Tibial nerve (tissue), 4 donors: ENCODE measurements at places on chromosomes 5 and 9. TPM values are rescaled to one million over a fixed set of nuclear protein-coding genes. Genes with fewer than 3 reads are reported as not detected.

DNA sequence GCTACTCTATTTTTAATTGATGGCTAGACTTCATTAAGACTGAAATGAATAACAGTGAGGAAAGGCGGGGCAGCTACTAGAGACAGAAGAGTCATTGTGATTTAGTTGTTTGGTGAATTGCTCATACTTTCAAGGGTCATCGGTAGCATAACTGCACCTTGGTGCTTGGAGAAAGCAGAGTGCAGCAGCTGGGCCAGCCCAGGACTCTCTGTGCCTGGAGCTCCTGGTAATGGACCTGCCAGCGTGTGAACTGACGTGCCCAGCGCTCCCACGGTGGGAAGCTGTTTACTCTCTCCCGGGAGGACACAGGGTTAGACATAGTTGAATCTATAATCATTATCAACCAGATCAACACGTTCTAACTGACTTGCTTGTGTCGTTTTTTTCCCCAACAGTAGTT lies 42.9 kb downstream of the LURAP1L start:
- H3K27me3 ChIP-seq: no peaks in the 10 kb centered on the region
- H3K4me3 ChIP-seq: no peak overlapping the region
- H3K4me1 ChIP-seq: peaks cover 27% of the 10 kb centered on the region
- H3K27ac ChIP-seq: peak overlapping the region; percentile 66
- DNase-seq: peak; percentile 12
- no peaks in the 10 kb centered on the region for H3K36me3 ChIP-seq

DNA sequence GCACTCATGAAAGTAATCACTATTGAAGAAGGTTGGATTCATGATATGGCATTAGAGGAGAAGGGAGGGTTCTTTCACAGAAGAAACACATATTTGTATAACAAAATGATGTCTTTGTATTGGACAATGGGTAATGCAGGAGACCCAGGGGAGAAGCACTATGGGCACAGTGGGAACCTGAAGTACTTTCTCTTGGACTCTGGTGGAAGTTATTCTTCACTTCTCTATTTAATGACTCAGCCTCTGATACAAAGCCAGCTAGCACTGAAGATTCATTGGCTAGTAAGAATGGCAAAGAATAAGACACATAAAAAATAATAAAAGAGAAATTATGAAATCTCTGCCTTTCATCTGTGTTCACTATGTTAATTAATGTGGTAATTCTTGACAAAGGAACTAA lies 149.9 kb upstream of the PRR16 start:
- H3K4me1 ChIP-seq: no peaks in the 10 kb centered on the region
- no peak for DNase-seq
- no peaks in the 10 kb centered on the region for H3K27me3 ChIP-seq
- no peaks in the 10 kb centered on the region for H3K36me3 ChIP-seq
- no peak overlapping the region for H3K27ac ChIP-seq
- H3K4me3 ChIP-seq: no peak overlapping the region

DNA sequence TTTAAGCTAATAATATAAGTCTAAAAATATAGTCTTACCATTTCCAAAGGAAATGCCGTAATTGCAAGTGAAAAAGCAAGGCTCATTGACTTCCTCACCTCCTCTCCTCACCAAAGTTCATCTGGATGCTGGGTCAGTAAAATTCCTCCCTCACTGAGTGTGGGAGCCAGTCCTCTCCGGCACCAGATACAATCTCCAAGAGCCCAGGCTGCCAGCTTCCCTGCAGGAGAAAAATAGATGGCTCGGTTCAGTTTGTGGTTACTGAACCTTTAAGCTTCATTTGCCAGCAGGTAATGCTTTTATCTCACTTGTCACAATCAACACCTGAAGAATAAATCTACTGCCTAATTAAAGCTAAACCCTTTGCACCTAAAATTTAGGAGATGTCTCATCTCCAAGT lies 115.3 kb upstream of the VLDLR start:
- no peak overlapping the region for H3K4me3 ChIP-seq
- H3K4me1 ChIP-seq: no peaks in the 10 kb centered on the region
- no peaks in the 10 kb centered on the region for H3K36me3 ChIP-seq
- no peaks in the 10 kb centered on the region for H3K27me3 ChIP-seq
- DNase-seq: no peak

DNA sequence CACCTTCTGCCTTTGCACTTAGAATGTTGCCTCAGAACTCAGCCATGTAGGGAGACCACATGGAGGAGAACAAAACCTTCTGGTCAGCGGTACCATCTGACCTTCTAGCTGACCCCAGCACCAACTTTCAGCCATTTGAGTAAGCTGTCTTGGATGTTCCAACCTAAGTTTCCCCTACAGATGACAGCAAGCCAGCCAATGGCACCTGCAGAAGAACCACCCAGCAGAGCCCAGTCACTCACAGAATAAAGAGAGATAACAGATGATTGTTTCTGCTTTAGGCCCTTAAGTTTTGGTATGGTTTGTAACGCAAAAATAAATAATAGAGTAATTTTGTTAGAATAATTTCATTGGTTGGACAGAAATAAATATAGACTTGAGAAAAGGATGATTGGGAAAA lies 10.4 kb downstream of the DNAH5 start:
- no peaks in the 10 kb centered on the region for H3K4me1 ChIP-seq
- H3K27ac ChIP-seq: no peak overlapping the region
- DNase-seq: no peak
- H3K4me3 ChIP-seq: no peak overlapping the region
- no peaks in the 10 kb centered on the region for H3K36me3 ChIP-seq

DNA sequence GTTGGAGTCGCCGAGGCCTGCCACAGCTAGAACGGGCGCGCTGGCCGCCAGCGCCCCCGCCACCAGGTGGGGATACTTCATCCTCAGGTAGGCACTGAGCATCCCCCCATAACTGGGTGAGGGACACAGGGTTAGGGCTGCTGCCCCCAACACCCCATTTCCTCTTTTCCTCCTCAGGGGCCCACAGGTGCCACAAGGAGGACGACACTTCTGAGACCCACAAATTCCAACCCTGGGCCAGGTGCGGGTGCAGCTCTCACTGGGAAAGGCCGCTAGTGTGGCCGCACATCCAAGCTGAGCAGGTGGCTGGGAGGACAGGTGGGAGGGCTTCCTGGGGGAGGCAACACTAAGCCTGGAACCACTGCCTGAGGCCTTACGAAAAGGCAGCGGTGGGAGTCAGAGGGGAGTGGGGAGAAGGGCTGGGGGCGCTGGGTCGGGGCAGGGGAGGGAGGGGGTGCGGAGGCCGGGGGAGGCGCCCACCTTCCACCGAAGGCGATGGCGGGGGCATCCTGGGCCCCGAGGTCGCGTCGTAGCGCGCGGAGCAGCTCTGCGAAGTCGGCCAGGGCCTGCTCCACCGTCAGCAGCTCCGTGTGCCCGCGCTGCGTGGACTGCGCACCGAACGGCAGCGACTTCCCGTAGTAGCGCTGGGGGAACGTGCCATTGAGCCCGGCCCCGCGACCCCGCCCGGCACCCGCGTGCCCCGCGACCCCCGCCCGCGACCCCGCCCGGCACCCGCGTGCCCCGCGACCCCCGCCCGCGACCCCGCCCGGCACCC lies 961 bp downstream of the DPP7 start:
- H3K27me3 ChIP-seq: no peaks in the 10 kb centered on the region
- H3K36me3 ChIP-seq: peaks cover 49% of the 10 kb centered on the region
- H3K27ac ChIP-seq: no peak overlapping the region
- no peak for DNase-seq
- no peaks in the 10 kb centered on the region for H3K4me1 ChIP-seq

- DNase-seq: no peak
- H3K36me3 ChIP-seq: no peaks in the 10 kb centered on the region
- no peaks in the 10 kb centered on the region for H3K27me3 ChIP-seq
- H3K27ac ChIP-seq: no peak overlapping the region
These were observed 12.6 kb downstream of the FGF18 start for GRCh38 chr5:171432076-171432475.

The PCDHA7 gene
- 2.9 TPM for total RNA-seq

The GRM6 gene
- total RNA-seq: not detected

The SLC34A3 gene
- total RNA-seq: not detected

The NEURL1B gene
- 93.2 TPM for total RNA-seq

The PRLR gene
- total RNA-seq: 5.3 TPM
